ENCODE measurements at places on chromosomes 11 and 22. TPM values are rescaled to one million over a fixed set of nuclear protein-coding genes. Genes with fewer than 3 reads are reported as not detected.

CACNA1I gene
- 5.9 TPM for total RNA-seq

ANO9 gene
- total RNA-seq = 84.0 TPM

MEI1 gene
- total RNA-seq = 63.1 TPM

IL18 gene
- total RNA-seq = not detected

LDHAL6A gene
- total RNA-seq = not detected
